ENCODE measurements at places on chromosomes 6 and 20.

DNA sequence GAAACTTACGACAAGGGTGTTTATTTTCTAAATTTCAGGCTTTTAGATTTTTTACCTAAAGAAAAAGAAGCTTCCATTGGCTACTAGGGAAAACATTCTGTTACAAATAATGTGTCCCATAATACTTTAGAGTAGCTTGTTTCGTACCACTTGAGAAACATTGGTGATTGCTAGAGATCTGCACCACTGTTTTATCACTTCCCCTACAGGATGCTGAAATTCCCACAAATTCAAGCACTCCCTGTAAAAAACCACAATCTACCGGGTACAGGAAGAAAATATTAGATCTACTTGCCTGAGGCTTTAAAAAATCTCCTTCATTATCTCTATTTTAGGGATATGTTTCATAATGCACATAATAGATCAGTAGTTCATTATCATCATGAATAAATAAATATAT lies 29.9 kb downstream of the SEL1L2 start:
- DNase-seq, result no peak

DNA sequence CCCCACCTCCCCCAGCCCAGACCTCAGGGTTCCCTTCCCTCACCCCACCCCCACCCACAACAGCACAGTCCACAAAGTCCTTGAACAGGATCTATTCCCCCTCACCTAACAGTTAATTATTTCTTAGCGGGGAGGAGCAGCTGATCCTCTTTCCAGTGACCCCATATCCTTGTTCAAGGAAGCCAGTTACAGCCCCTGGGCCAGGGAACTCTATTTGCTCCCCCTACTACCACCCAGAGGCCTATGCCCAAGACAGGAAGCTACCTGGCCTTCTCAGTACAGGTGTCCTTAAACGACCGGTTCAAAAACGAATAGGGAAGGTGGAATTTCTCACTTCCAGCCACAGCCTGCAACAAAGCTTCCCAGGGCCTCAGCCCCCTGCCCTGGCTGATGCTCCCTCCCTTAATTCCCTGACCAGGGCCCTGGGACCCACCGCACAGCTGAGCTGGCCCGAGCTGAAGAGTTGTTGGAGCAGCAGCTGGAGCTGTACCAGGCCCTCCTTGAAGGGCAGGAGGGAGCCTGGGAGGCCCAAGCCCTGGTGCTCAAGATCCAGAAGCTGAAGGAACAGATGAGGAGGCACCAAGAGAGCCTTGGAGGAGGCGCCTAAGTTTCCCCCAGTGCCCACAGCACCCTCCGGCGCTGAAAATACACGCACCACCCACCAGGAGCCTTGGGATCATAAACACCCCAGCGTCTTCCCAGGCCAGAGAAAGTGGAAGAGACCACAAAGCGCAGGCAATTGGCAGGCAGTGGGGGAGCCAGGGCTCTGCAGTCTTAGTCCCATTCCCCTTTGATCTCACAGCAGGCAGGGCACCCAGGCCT lies 778 bp downstream of the MCCD1 start:
- no peak for DNase-seq

GRCh38 chr6:6699741-6700367 lies 111.3 kb downstream of the LY86 start:
- no peak for DNase-seq

GRCh38 chr6:28996844-28997510 lies 8.1 kb downstream of the ZNF311 start:
- DNase-seq, result no peak

GRCh38 chr6:150191809-150192208 lies 49.0 kb downstream of the PPP1R14C start:
- DNase-seq, result no peak

GRCh38 chr20:32168184-32168910 lies 39.2 kb downstream of the PLAGL2 start:
- no peak for DNase-seq

GRCh38 chr6:139154881-139155547 lies 20.1 kb downstream of the HECA start:
- no peak for DNase-seq

DNA sequence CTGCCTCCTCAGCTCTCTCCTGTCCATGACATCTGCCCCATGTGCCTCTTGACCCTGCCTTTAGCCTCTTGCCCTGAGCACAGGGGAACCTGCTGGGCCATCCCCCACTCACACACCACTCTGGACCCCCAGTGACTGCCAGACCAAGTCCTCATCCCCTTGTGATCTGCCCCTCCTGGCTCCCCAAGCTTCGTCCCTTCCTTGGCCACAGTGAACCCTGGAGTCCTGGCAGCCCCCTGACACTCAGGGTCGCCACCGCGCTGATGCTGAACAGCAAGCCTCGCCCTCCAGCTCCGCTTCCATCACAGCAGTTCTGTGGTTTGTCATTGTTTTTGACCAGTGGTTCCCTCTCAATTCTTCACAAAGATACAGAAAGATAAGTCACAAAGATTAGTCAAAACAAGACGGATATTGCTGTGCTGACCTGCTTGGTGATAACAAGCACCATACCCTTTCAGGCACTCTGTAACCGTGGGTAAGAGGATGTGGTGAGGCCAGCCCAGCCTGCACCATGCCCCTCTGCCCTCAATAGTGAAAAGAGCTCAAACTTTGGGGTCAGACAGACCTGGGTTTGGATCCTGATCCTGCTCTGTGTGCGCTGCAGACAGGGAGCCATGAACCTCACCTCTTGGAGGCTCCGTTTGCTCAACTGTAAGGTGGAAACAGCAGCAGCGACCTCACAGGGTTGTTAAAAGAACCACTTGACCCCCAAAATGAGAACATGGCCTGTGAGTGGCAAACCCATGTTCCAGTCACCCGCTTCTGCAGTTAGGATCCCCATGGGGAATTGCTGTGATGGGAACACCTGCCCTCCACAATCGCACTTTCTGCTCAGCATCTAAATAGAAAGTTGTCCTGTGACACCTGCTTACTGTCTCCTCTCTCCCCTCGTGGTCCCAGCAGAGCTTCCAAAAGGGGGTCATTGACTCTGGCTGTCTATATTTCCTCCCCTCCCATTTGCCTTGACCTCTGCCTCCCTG lies 114.5 kb downstream of the TOX2 start:
- no peak for DNase-seq

DNA sequence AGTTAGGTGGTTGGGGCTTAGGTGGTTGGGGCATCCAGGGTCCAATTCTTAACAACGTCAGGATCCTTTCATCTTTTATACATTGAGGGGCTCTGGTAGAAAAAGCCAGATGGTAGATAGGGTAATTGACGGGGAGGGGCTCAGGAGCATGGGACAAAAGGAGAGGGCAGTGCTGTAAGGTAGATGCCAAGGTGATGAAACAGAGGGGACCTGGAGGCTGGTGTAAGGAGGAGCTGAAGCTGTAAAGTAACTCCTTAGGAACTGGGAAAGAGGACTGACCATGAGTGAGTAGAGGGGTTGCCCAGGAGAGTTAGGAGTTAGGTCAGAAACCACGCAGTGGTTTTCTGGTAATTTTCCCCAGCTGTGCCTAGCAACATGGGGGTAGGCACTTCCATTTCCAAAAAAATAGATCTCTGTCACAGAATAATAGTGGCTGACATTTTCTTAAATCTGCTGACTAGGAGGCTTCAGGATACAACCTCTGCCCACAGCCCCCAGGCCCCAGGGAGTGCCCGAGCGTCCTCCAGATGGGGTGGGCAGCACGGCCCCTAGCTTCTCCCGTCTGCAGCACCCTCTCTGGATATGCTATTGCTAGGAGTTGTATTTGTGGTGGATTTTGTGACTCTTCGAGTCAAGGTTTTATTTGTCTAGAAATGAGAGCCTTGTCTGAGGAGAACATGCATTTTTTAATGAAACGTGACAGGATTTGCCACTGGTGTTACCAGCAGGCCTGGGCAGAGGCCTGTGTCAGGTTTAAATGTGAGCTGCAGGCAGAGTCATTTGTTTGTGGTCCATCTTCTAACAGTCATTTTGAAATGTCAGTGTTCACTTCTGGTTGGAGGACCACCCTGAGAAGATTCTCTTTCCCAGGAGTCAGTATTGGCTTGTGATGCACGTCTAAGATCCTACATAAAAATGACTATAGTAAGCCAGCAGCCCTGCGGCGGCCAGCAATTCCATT lies 44.6 kb downstream of the TULP4 start:
- no peak for DNase-seq

GRCh38 chr6:143368426-143368825 lies 82.1 kb downstream of the ADAT2 start:
- DNase-seq, result peak; percentile 15

- no peak for DNase-seq
Observed at GRCh38 chr6:71902261-71902660, 15.9 kb downstream of the RIMS1 start.

GRCh38 chr20:38842558-38842981 lies 37.1 kb downstream of the PPP1R16B start:
- no peak for DNase-seq

GRCh38 chr20:25493137-25493536 lies 85.7 kb downstream of the GINS1 start:
- no peak for DNase-seq

DNA sequence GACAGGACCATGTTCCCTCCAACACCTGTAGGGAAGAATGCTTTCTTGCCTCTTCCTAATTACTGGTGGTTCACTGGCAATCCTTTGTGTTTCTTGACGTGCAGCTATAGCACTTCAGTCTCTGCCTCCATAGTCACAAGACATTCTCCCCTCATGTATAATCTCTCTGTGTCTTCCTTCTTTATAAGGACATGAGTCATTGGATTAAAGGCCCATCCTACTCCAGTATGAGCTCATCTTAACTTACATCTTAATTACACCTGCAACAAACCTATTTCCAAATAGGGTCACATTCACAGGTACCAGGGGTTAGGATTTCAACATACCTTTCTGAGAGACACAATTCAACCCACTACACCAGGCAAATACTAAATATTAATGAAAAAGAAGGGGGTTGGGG lies 213.6 kb downstream of the RNGTT start:
- no peak for DNase-seq

DNA sequence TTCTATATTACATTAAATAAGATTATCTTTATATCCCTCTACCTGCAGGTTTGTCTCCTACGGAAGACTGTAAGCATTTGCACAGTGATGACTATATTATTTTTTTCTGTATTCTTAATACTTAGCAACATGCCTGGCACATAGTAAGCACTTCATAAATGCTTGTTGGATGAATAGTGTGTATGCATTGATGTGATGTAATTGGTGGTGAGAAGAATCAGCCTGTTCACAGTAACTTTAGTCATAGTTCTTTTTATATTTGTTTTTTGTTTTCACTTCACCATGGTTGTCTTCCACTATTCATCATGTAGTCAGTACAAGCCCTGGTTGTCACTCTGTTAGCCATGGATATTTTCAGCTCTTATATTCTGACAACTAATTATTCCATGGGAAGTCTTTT lies 184.0 kb upstream of the FLRT3 start:
- DNase-seq, result no peak

DNA sequence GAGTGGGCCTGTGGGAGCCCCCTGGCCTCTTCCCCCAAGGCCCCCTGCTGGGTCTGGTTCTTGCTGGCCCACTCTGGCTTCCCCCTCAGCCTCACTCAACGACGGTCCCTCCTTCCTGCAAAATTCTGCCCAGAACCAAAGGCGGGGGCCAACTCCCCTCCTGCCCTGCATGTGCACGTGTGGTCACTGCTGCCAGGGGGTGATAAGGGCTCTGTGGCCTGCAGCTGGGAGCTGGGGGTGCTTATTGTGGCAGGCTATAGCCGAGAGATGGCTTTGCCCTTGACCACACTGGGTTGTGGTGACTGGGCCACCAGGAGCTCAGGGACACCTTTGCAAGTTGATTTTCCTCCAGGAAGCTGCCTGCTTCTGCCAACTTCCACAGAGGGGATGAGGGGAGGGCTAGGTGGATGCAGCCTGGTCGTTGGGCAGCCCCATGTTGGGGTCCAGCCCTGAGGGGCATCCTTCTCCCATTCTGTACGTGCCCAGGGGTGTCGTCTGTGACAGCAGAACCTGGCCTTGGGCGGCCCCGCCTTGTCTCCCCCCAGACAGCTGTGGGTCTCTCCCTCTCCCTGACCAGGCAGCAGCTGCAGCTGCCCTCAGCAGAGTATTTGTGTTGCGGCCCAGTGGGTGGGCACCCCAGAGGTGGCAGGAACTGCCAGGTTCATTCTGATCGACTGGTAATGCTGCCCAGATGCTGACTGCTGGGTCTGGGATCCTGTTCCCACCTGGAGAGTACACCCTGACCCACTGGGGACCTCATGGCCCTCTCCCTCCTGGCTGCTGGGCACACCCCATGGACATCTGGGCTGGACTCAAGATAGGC lies 5.6 kb downstream of the TCEA2 start:
- DNase-seq, result no peak

- DNase-seq, result no peak
Observed at GRCh38 chr20:41004531-41005360, 23.9 kb upstream of the TOP1 start.

DNA sequence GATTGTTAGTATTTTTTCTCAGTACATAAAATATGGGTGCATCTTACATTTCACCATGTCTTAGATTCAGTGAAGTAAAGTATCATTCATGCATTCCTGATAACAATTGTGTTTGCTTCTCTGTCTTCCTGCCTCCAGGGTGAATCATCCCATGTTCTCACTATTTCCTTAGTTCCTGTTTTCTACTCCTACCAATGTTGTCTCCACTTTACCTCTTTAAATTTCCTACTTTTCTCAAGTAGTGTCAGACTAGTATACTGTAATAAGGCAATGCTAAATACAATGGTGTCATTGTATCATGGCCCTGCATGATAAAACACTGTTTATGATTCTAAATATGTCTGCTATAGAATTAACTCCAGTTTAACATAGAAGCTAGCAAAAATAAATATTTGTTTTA lies 37.4 kb upstream of the GABRR1 start:
- no peak for DNase-seq

DNA sequence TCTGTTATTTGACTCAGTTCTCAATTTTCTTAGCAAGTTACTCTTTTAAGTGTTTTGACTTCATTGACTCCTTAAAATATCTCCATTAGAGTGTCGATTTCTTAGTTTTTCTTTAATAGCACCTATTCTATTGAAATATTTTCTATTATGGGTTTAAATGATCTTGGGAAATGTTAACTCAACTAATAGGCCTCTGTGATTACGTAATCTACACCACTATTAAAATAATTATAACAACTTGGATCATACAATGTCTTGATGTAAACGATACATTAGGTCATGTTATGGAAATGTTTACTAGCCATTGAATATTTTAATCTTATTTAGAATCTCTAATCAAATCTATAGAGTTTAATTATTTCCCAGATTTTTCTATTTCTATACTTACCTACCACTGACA lies 550.0 kb downstream of the EYS start:
- DNase-seq, result no peak

DNA sequence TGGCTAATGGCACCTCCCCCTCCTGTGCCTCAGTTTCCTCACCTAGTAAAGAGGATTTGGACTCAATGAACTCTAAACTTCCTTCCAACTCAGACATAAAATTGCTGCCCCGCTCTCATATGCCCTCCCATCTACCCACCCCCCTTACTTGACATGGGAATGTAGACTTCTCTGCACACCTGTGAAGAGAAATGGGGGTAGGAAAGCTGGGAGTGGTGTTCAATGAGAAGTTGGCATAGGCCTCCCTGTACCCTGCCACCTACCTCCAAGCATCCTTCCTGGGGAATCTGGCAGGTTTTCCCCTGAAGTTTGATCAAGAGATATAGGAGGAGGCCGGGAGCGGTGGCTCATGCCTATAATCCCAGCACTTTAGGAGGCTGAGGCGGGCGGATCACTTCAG lies 3.9 kb upstream of the POU5F1 start:
- DNase-seq, result no peak
